Liver (tissue), 10 donors: ENCODE measurements at places on chromosomes 7 and 10. TPM values are rescaled to one million over a fixed set of nuclear protein-coding genes. Genes with fewer than 3 reads are reported as not detected.

Gene UNCX
- not detected for total RNA-seq

Gene TRIL
- total RNA-seq: 0.47 TPM

Gene NACAD
- total RNA-seq: 0.08 TPM

Gene PVRIG
- 0.37 TPM for total RNA-seq

Gene HMX2
- total RNA-seq: not detected

Gene CCDC146
- 2.7 TPM for total RNA-seq

Gene CYP2E1
- 0.93 TPM for total RNA-seq

Gene NAT16
- total RNA-seq: not detected

Gene FBXL13
- total RNA-seq: 0.75 TPM

Gene ZNF783
- total RNA-seq: 4.3 TPM

Gene ZNF277
- 16.9 TPM for total RNA-seq

Gene PNLIPRP2
- total RNA-seq: not detected

Gene TBRG4
- total RNA-seq: 47.6 TPM

Gene OR2A25
- not detected for total RNA-seq

Gene ITIH2
- total RNA-seq: 1,345 TPM

Gene ICA1
- 12.7 TPM for total RNA-seq

Gene CFAP58
- 0.08 TPM for total RNA-seq
